ENCODE measurements at places on chromosomes 1 and 21.

DNA sequence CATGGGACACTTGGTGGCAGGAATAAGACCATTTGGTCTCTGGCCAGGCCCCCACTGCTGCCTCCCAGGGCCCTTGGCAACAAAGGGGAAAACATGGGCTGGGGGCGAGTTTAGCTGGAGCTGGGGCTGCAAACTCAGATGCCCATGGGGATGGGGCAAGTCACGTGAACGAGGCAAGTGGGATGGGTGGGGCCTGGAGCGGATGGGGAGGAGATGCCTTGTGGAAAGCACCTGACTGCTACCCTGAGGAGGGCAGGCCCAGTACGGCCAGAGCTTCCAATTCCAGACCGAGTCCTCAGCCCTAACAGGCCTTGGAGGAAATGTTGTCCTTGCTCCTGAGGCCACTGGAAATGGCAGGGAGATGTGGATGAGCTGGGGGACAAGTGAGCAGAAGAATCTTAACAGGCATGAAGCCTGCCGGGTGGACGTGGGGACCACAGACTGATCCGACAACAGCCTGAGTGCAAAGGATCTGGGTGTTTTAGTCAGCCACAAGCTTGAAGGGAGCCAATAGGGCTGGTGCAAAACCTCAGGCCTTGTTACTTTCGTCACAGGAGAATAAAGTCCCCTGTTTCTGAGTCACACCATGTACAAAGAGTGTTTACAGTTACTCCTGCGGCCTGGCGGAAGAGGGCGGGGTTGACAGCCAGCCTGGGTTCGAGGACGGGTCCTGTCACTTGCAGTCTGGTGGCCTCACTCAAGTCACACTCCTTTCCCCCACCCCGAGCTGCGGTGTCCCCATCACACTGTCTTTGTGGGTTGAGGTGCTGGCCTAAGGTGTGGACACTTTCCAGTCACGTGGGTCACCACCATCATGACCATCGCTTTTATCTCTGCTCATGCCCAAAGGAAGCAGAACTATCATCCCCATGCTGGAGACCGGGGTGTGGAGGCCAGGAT, 19.1 kb downstream of the RUNX3 start:
- peak; percentile 60 for DNase-seq

GRCh38 chr1:53393325-53393792, 65.5 kb upstream of the LRP8 start:
- peak; percentile 80 for DNase-seq

- DNase-seq: peak; percentile 19
These were observed 2.1 kb downstream of the KIF26B start for GRCh38 chr1:245156736-245157505.

DNA sequence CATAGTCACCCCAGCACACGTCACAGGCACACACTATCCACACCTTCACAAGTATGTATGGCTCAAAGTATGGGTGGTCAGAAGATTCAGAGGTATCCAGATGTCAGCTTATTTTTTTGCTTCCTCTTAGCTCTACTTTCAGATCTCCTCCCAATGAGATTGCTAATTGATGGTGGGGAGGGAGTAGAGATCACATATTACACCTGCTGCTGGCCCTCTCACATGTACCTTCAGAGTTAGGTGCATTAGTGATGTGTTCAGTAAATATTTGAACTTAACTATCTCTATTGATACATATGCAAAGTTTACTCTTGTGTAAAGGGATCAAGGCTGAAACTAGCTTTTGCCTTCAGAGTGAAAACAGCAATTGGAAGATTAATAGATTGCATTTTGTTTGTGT, 262.6 kb downstream of the PCP4 start:
- no peak for DNase-seq

- no peak for DNase-seq
These were observed 8.2 kb downstream of the CTPS1 start for GRCh38 chr1:40987439-40988276.

- DNase-seq: no peak
These were observed 11.3 kb downstream of the RPAP2 start for GRCh38 chr1:92310185-92310597.

DNA sequence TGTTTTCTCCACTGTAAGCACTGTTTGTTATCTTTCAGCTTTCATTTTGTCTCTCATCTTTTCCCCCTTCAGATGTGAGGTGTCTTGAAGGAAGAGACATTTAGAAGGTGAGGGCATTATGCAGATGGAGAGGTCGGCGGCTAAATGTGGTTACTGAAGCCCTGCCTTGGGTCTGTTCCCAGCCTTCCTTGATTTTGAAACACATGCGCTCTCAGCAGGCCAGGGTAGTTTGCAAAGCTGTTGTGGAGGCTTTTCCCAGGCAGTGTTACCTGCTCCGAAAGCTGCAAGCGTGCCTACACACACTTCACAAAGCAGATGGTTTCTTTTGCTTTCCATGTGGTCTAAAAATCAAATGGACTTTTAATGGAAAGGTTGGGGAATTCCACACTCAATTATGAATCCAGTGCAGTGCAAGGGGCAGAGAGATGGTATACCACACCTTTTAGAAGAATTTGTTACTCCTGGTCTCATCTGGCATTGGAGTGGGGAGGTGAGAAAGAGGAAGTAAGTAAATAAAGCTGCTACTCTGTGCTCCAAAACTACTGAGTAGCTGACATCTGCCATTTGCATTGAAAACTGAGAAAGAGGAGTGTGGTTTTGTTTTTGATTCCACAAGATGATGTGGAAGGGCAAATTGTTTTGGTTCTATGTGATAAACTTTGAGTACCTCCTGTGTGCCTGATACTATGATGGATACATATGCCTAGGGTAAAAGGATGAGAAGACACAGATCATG, 91.9 kb downstream of the NFIA start:
- no peak for DNase-seq

GRCh38 chr21:33047231-33047630, 21.5 kb downstream of the OLIG2 start:
- DNase-seq: no peak

Data from stimulated activated CD4-positive, alpha-beta T cell treated with anti-CD3 and anti-CD28 coated beads, Interleukin-2, amount 100 ng/mL, for 24 hours (primary cell).